ENCODE measurements at places on chromosomes 7 and 10.

DNA sequence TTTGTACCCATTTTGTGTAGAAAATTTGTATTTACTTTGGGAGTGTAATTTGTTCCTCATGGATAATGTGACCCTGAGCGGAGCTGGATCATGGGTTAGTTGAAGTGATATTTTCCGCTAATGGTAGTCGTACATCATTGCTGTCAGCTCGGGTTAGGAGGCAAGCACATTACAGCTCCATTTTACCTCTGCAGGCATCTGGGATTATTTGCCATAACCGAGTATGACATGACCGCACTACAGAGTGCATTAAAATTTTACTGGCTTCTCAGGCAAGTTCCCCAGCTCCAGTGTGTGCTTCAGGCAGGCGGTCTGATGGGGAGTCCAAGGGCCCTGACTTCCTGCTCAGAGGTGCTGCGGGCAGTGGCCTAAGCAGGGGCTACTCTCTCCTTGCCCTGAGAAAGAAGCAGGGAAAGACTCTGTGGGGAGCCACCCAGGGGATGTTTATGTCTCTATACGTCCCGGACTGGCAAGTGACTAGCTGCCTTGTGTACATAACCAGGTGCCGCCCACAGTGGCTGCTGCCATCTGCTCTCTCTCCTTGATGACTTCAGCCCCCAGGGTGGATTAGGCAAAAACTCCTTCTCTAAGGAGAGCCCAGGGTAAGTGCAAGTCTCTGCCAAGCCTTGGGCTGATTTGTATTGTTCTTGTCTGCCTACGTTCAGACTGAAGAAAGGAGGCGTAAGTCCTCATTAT, 685.3 kb upstream of the GALNT17 start:
- DNase-seq = no peak

GRCh38 chr7:72235351-72235750, 176.8 kb downstream of the CALN1 start:
- no peak for DNase-seq

GRCh38 chr10:127310430-127310829, 114.0 kb upstream of the INSYN2A start:
- no peak for DNase-seq

DNA sequence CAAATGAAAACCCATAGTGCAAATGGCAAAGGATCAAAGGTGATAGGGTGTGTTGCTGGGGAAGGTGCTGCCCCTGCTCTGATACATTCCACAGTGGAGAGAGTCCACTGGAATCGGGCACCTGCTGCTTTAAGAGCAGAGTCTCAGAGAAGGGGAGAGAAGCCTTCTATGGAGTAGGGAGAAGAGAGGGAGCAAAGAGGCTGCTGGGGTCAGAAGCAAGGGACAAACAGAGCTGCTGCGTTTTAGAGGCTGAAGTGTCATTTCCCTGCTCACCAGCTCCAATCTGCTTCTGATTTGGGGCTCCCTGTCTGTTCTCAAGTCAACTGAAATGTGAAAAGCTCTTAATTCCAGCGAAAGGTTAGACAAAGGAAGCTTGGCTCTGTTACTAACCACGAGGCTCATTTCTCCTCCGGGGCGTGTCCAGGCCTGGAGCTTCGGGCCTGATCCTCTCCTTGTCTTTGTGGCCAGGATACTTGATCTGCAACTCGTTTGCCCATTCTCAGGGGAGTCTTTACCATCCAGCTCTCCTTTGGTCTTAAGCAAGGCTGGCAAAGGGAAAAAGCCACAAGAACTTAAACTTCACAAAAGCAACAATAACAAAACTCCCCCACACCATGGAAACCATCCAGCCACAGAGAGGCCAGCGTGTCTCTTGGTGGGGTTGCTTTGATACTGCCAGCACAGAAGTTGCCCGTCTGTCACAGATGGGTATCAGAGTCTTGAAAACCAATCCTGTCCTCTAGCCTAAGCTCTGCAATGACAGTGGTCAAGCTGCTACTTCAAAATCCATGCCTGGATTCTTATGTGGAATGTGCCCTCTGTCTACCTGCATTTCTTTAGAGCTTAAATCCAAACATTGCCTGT, 692.6 kb downstream of the SUGCT start:
- DNase-seq = no peak

- DNase-seq = no peak
Measured at GRCh38 chr10:71632200-71632820, 87.3 kb downstream of the C10orf105 start.

GRCh38 chr10:114561008-114561523, 97.0 kb downstream of the ABLIM1 start:
- DNase-seq = no peak

- no peak for DNase-seq
Measured at GRCh38 chr7:10121631-10122030, 852.0 kb upstream of the PHF14 start.

DNA sequence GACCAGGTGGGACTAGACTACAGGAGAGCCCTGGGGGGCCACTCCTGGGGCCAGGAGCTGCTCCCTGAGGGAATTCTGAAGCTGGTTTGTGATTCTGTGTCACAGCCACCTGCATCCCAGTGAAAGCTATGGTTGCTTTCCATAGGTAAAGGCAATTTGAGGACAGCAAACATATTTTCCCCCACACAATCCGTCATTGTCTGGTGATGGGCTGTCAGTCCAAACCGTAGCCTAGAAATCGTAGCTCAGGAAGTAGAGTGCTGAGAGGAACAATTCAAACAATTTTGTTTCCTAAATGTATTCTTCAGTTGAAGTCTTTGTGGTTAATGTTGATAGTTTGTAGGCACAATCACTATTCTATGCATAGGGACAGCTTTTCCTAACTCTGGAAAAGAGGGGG, 106.0 kb upstream of the INSYN2A start:
- DNase-seq = no peak

DNA sequence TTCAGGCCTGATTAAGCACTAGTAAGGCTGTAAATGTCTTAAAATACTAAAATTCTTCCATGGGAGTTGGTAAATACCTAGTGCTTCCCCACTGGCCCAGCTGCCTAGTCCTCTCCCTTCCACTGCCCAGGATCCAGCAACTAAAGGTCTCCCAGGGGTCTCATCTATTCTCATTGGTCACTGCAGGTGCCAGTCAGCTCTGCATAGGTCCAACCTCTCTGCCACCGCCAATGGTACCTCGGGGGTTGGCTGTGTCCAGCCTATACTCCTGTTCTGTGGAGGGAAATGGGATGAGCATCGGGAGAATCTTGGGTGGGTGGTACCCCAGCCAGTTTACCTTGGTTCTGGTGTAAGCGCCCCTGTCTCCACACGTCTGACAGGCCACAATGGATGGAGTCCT, 6.1 kb upstream of the CREB5 start:
- DNase-seq = no peak

DNA sequence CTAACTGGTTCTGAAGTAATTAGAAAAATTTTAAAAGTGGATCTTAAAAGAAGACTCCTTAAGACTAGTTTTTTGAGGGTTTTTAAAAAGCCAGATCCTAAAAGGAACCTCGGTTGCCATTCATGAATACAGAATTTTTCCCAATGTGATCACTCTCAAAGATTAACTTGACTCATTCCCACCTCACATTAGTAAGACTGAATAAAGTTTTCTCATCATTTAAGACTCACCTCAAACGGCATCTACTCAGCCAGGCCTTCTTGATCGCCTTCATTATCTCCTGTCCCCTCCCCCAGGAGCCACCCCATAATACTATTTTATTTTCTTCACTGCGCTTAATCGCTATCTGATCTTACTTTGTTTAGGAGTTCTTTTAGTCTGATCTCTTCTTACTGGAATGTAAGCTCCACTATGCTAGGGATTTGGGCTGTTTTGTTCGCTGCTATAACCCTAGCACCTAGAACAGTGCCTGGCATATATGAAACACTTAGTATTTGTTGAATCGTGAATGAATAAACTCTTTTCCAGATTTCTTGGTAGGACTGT, 55.9 kb upstream of the PCGF5 start:
- no peak for DNase-seq

DNA sequence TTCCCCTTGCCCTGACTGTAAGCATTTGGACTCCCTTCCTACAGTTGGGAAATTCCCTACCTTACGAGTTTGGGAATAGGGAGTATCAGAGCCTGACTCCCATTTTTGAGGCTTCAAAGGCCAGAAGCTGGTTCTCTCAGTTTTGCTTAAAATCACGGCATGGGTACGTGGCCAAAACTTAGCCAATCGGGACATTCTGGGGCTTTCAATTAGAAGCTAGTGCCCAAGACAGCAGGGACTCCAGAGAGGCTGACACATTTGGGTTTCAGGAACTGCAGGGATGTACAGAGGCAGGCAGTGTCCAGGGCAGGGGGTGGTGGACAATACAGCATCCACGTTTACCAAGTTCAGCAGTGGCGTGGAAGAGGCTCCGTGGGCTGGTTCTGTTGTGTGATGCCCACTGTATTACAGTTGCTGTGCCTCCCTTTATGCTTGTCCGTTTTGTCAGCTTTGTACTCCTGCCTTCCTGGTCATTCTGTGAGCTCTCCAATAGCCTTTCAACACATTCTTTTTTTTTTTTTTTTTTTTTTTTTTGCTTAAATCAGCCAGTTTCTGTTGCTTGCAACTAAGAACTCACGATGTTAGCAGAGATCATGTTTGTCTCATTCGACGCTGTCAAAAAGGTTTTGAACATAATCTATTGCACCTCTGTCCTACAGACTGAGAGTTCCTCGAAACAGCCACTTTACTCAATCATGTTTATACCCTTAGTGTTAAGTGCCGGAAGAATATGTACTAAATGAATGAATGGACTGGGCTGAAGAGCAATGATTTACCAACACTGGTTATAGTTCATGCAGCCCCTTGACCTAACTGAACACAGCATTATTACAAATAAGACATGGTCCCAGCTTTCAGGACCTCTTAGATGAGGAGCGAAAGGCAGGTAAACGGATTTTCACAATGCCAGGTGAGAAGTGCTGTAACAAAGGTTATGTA, 1.1 kb downstream of the GGCT start:
- no peak for DNase-seq

GRCh38 chr10:79415736-79416577, 29.5 kb downstream of the ZCCHC24 start:
- no peak for DNase-seq

GRCh38 chr7:134470864-134471263, 12.0 kb upstream of the AKR1B1 start:
- no peak for DNase-seq

GRCh38 chr10:60606343-60607080, 171.8 kb upstream of the CDK1 start:
- DNase-seq = no peak

DNA sequence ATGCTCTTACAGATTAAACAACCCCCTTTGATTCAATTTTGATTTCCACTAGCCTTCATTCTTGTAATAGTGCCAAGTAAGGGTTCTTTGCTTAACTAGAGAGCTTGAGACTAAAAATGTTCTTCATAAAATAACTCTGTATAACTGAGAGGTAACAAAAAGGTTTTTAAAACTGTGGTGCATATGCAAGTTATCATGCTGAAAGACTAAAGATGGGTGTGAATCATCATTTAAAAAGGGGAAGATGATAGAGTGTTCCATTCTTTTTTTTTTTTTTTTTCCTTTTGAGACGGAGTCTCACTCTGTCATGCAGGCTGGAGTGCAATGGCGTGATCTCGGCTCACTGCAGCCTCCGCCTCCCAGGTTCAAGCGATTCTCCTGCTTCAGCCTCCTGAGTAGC, 11.1 kb downstream of the MDFIC start:
- no peak for DNase-seq

DNA sequence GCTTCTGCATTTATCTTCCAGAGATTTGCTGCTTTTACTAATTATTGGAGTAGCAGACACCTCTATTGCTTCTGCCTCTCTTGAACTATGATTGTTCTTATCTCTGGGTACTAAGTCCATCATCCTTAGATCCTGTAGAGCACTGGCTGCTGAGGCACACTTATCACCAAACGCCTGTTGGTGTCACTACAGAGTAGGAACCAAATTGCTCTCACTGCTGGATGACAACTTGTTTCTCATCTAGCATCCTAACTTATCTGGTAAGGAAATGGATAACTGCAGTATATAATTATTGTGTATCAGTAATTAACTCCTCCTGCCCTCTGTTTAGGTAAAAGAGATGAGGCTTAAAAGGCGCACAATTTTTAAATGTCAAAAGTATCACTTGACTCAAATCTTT, 1059.4 kb downstream of the NRG3 start:
- no peak for DNase-seq

- DNase-seq = no peak
Measured at GRCh38 chr7:31464601-31465000, 49.3 kb upstream of the ITPRID1 start.

- no peak for DNase-seq
Measured at GRCh38 chr7:122746948-122747347, 44.2 kb upstream of the RNF148 start.

- no peak for DNase-seq
Measured at GRCh38 chr7:88046839-88047573, 113.0 kb downstream of the ADAM22 start.

- no peak for DNase-seq
Measured at GRCh38 chr10:36636879-36637278, 488.5 kb upstream of the ANKRD30A start.

DNA sequence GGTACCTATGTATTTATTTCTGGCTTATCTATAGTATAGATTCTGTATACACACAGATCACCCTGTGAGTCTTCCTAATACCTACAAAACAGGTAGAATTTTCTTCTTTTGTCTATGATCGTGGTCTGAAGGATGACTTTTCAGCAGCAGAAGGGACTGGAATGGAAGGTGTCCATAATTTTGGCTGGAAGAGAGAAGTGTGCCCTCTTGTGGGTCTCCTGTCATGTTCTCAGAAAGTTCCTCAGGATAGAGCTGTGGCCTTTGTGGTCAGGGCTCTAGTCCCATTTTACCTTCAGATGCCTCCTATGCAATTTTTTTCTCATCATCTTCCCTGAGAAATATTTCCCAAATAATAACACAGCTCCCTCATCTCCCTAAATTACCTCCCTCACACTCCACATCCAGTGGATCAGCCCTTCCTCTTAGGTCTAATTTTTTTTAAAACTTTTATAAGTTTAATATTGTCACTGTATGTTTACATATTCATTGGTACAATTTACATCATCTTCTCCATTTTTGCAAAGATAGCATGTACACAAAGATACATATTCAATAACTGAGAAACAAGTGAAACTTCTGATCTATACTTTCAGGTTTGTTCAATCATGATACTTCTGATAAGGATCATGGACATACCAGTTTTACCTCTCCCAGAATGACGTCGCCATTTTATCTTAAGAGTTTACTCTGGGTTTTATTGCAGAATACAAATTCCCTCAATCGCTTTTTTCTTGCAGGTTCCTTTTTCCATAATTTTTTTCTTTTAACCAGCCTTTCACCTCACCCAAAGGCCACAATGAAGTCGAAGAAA, 112.7 kb downstream of the REEP3 start:
- DNase-seq = no peak

- DNase-seq = no peak
Measured at GRCh38 chr7:13153266-13153665, 465.8 kb downstream of the ARL4A start.

GRCh38 chr10:17536221-17536620, 81.0 kb downstream of the HACD1 start:
- no peak for DNase-seq

GRCh38 chr7:133275008-133275407, 22.1 kb downstream of the EXOC4 start:
- no peak for DNase-seq

Measured in dorsolateral prefrontal cortex (tissue), 122 donors.